ENCODE measurements at places on chromosomes 2 and 18. TPM values are rescaled to one million over a fixed set of nuclear protein-coding genes. Genes with fewer than 3 reads are reported as not detected.

DNA sequence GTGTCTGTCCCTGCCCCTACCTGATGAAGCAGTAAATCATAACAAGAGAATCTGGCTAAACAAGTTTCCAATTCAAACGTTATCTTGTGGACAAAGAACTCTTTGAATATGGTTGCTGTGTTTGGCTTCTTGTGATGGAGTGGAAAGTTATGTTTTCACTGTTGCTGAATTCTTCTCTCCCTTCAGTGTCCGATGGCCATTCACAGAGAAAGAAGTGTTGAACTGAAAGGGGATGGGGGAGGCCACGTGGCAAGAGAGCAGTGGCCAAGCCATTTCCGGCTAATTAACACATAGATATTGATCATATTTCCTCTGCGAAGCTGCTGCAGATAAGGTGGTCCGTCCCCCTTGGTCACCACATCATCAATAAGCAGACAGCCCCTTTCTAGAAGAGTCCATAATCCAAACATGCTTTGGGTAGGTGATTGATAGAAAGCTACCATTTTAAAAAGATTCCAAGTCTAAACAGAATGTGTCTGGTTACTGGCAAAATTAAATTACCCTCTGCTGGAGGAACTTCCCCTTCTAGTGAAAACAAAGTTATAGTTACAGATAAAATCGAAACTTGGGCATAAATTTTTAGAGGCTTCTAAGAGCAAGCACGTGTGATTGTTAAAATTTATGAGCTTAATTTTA is 36.9 kb upstream of the FZD7 start:
- no peak for DNase-seq

DNA sequence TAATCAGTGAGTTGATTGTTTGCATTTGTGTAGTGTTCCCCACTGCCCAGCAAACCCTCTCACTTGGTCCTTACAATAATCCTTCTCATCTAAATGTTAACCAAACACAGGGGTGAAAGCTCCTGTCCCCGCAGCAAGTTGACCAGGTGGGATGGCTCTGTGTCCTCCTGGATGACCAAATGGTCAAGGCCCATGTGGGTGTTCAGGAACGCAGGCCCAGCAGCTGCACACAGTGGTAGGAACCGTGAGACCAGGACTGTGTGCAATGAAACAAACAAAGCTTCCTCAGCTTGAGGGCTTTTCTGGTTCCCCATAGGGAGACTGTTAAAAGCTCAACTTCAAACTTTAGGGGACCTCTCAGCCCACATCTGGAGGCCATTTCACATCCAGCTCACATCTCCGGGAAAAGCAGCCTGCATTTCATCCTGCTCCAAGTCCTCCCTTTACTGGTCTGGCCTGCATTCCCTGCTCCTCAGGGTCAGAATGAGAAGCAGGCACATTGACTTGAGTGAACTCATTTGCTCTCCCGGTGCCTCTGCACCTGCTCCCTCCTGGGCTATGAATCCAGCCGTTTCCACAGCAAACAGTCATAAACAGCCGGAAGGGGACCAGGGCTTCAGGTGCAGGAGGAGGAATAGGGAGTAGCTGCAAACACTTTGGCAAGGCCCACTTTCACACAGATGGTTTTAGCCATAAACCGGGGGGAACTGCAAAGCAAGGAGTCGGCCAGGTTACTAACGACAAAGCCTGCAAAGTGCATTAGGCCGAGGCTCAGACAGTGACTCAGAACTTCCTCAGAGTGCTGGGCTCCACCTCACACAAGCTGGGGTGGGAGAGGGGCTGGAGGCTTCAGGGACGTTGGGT is 144.7 kb downstream of the CAPN13 start:
- DNase-seq, result no peak

GRCh38 chr2:71691747-71692441 is 238.5 kb downstream of the DYSF start:
- DNase-seq, result no peak

- DNase-seq, result no peak
Observed at GRCh38 chr2:193462411-193462810, 1267.7 kb upstream of the TMEFF2 start.

GRCh38 chr2:160433466-160434140 is 60.0 kb downstream of the RBMS1 start:
- no peak for DNase-seq

- DNase-seq, result no peak
Observed at GRCh38 chr2:134950886-134951285, 32.3 kb downstream of the CCNT2 start.

DNA sequence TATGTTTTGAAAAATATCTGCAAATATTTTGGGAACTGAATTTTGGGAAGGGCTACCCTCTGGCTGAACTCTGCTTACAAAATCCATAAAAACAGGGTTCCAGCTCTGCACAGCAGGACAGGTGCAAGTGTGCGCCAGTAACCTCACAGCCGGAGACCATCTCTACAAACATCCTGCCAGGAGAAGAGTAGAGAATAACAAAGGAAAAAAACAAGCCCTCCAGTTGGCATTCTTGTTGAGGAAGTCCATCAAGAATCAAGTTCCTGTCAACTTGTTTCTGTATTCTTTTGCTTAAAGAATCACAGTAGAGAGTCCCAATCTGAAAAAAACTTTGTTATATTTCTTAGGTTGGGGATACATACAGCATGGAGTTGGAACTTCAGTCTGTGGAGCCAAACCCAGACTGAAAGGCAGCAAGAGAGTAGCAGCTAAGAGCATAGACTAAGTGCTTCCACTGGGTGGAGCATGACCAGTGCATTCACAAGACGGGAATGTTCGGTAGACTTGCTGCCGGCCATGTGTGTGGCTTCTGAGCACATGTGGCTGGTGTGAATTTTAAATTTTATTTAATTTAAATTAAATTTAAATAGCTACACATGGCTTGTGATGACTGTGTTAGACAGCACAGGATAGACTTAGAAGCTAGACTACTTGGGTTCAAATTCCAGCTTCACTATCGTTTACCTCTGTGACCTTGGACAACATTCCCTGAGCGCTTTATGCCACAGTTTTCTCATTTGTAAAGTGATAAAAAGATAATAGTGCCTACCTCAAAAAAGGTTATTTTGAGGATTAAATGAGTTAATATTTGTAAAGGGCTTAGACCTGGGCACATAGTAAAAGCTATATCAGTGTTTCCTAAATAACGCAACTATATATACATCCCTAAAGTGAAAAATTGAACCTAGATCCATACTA is 41.9 kb downstream of the SPTBN1 start:
- no peak for DNase-seq

- no peak for DNase-seq
Observed at GRCh38 chr2:121096611-121097010, 188.4 kb downstream of the TFCP2L1 start.

DNA sequence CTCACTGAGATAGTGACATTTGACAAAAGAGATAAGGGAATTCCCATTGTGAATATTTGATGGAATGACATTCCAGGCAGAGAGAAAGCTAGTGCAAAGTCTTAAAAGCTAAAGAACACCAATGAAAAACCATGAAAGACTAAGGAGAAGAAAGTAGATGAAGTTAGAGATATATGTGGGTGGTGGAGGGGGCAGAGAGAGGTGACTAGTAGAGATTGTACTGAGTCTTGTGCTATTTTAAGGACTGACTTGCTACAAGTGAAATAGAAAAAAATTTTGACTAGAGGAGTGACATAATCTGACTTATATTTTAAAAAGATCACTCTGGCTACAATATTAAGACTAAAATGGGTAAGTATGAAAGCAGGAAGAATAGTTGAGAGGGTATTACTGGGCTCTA is 35.3 kb upstream of the GULP1 start:
- DNase-seq, result no peak

GRCh38 chr18:13534631-13535030 is 191.7 kb downstream of the FAM210A start:
- DNase-seq, result no peak

DNA sequence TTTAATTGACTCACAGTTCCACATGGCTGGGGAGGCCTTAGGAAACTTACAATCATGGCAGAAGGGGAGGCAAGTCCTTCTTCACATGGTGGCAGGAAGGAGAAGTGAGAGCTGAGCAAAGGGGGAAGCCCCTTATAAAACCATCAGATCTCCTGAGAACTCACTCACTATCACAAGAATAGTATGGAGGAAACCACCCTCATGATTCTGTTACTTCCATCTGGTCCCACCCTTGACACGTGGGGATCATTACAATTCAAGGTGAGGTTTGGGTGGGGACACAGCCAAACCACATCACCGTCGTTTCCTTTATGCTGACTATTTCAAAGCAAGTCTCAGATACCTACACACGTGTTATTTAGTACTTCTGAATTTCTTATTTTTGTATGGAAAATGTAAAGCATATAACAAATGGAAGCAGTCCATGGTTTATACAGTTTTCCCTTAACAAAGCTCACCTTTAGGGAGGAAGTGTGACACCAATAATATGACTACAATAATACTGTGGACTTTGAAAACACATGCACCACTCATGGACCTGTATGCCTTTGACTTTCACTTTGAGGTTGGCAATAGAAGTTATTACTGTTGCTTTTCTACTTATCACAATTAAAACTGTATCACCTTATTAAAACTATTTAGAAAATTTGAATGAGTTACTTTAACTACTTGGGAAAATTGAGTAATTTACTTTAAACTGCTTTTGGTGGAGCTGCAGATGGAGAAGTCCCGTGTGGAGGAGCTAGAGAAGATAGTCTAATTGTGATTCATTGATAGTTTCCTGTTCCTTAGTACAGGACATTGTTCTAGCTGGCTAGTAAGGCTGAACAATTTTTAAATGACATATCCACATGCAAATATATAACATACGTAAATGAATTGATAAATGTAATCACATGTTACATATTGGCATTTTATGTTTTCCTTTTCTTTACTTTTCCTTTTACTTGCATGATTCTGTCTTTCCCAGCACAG is 37.3 kb downstream of the MTCL1 start:
- no peak for DNase-seq

- DNase-seq, result no peak
Observed at GRCh38 chr18:68928762-68929675, 131.1 kb downstream of the CCDC102B start.

DNA sequence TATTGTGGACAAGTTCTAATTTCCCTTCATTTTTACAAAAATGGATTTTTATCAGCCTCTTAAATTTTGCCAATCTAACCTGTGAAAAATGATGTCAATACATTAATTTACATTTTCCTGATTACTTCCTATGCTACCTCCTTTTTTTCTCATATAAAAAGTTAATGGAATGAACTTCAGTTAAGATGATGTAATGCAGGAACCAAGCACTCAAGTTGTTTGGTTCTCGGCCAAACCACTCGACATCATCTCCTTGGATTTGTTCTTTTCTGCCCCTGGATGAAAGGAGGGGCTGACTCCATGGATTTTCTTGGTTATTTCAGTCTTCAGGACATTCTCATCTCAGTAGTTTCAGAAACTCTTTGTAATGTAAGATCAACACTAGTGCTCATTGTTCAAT is 253.1 kb upstream of the NXPH2 start:
- no peak for DNase-seq

- DNase-seq, result no peak
Observed at GRCh38 chr2:14621906-14622549, 10.5 kb upstream of the LRATD1 start.

GRCh38 chr2:116776556-116776955 is 1037.9 kb upstream of the DDX18 start:
- no peak for DNase-seq

GRCh38 chr18:25233528-25234321 is 118.2 kb downstream of the ZNF521 start:
- DNase-seq, result no peak

DNA sequence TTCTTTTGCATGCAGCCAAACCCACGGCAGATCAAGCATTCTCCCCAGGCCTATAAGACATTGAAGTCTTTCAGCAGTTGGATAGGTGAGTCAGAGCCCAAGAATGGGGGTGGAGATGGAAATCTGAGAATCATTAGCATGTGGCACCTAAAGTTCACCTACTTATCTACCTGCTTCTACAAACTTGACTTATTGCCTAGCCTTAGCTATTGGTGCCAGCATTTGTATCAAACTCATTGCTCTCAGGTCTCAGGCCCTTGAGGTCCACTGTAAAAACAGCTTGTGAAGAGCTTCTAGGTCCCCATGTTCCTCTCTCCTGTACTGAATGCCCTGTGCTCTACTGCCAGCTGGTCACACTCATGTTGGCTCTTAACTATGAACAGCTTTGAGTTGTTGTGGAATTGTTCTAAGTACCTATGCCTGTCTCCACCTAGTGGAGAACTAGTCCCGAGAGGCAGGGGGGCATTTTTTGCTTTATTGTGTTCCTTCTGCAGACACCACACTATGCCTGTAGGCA is 278.4 kb upstream of the SPRED2 start:
- no peak for DNase-seq

DNA sequence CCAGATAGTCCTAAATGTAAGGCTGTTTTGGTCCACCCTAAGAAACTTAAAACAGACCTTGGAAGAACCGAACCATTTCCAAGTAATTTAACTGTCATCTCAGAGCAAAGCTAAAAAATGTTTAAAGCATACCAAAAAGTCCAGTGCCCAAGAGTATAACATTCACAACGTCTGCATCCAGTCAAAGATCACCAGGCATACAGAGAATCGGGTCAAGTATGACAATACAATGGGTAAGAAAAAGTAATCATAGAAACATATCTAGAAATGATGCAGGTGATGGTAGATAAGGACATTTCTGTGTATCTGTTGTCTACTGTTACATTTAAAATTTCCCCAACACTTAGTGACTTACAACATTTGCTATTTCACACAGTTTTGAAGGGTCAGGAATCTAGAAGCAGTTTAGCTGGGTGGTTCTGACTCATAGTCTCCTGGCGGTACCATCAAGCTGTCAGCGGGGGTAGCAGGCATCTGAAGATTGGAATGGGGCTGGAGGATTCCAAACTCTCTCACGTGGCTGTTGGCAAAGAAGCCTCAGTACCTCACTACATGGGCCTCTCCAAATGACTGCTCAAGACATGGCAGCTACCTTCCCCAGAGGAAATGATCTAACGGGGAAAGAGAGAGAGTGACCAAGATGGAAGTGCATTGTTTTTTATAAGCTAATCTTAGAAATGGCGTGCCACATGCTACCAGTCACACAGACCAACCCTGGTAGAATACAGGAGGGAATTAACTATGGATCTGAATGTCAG is 36.6 kb upstream of the DYNC2LI1 start:
- no peak for DNase-seq

GRCh38 chr2:102717308-102718018 is 44.4 kb upstream of the TMEM182 start:
- DNase-seq, result no peak

GRCh38 chr2:188952901-188953300 is 21.3 kb upstream of the COL3A1 start:
- no peak for DNase-seq

- DNase-seq, result no peak
Observed at GRCh38 chr2:223590964-223591363, 11.2 kb downstream of the SCG2 start.

GRCh38 chr2:10501980-10502802 is 54.1 kb upstream of the ODC1 start:
- DNase-seq, result no peak

Gene ADD2
- total RNA-seq, result 2.3 TPM

Gene COLEC12
- total RNA-seq, result 9.9 TPM

Gene CCDC68
- 3.9 TPM for total RNA-seq

Gene LPIN2
- 9.9 TPM for total RNA-seq

Gene STEAP3
- 12.9 TPM for total RNA-seq

Gene SAG
- total RNA-seq, result not detected

Gene NXPH2
- total RNA-seq, result not detected

Gene NOP58
- 22.8 TPM for total RNA-seq

Gene CNPPD1
- total RNA-seq, result 72.7 TPM

Gene NDC80
- total RNA-seq, result 0.54 TPM

Measured in Right ventricle myocardium inferior (tissue), 1 donor.